NCI-H1694 (cell line): ENCODE measurements at places on chromosomes 11 and 22.

DNA sequence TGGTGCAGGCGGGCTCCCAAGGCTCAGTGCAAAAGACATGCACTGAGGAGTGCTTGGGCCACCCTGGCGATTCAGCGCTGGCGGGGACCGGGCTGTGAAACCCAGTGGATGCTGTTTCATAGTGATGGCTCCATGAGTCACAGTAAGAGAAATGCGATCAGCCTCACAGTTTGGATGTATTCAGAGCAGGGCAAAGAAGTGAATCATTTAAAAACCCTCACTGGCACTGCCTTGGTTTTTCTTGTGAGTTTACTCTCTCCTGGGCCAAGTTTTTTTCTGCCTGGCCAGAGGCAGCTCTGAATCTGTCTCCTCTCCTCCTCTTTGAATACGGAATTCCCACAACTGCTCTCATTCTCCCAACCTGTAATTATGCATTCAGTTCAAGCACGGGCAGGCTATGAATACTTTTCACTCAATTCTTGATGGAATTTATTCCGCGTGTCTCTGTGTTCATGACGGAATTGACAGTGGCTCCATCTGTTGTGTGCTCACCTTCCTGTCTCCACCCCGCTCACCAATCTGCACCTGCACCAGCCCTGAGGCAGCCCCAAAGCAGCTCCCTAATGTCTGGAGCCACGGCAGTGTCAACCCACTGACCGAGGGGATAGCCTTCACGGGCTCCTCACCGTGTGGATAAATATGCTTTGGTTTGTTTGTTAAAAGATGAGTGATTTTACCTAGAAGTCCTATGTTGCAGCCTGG, 14.9 kb downstream of the ADAMTS8 start:
- DNase-seq: no peak

DNA sequence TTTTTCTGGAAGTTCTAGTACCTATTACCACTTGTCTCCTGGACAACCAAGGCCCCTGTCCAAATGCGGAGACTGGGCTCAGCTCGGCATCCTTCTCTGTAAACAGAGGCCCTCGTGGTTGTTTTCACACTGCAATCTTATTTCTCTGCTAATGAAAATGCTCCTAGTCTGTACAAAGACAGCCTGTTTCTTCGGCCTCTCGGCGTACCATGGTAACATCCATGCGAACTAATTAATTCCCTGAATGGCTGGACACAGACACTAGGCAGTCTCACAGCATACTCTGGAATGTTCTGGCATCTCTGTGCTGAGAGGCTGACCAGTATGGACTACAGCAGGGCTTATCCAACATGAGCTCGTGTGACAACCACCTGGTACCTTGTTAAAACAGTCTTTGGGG, 5.7 kb downstream of the POLR3H start:
- DNase-seq: no peak

- no peak for DNase-seq
Observed at GRCh38 chr22:40890881-40891280, 29.0 kb upstream of the DNAJB7 start.

GRCh38 chr11:128745311-128746136, 51.7 kb downstream of the FLI1 start:
- DNase-seq: no peak

DNA sequence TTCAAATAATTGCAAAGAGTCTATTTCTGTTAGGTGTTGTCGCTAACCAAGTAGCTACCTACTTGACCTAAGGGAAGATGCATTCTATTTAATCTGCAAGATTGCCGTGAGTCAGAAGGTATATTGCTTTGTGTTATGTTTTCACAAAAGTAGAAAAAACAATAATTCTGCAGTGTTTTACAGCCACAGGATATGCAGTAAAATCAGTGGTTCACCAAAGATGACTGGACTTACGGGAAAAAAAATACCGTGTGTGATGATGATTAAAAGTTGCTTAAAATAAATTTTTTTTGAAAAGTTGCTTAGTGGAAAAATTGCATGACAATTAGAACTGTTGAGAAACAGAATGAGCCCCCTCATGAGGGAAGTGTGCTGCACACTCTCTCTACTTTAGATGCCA, 209.1 kb downstream of the DDX10 start:
- DNase-seq: no peak

DNA sequence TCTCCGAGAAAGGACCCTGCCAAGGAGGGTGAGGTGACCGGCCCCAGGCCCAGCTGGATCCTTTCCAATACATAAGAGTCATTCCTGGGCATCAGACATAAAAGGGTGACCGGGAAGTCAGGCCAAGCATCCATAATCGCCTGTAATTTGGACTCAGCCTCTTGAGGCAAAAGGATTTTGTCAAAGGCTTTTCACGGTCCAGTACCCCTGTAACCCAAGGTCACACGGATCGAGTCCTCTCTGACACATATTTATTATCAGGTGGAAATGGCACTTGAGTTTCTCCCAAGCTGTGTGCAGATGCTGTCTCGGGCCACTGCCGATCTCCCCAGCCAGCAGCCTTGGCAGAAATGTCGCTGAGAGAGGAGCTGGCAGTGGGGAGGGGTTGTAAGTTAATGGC, 556.5 kb downstream of the MN1 start:
- no peak for DNase-seq

DNA sequence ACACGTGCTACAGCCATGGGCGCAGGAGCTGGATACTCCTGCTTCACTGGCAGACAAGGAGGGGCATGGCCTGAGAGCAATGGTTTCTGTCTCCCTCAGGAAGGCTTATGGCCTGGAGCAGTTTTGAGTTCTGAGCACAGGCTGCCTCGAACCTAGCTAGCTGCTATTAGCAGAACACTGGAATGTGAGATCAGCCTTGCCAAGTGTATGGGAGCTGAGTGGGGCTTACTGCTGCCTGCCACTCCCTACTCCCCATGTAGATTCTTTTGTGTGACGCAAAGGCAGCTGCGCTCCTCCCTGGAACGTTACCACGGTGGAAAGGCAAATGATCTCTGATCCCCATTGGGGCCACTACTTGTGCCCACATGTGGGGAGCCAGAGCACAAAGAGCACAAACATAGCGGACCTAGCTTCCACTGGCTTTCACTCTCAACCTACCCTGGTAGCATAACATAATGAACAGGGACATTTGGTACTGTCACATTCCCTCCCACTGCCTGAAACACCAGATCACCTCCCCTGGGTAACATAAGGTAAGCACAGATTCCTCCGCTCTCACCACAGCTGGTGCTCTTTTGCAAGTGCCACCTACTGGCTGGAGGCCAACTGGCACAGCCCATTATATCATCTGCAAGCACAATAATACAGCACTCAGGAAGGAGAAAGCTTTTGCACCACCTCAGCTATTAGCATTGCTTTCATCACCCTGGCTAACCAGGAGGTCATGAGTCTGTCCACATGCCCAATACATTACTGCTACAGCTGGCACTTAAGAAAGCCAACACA, 84.6 kb upstream of the GUCY1A2 start:
- DNase-seq: peak; percentile 10

DNA sequence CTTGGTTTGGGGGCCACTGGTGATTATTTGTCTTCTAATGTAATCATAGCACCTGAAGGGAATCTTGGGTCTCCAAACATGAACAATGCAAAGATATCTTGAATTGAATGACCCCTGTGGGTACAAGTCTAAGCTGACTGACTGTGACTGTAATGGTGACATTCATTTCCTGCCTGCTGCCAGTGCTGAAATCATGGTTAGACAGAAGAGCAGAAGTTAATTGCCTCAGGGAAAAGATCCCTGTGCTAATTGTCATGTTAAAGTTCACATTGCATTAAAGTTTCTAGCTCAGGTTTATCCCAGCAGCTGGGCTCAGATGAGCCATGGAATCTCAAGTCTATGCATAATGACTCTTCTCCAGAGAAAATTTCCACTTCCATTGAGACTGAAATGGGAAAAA, 772.0 kb downstream of the ETS1 start:
- no peak for DNase-seq

- no peak for DNase-seq
Observed at GRCh38 chr11:3160252-3161031, 4.7 kb downstream of the OSBPL5 start.

DNA sequence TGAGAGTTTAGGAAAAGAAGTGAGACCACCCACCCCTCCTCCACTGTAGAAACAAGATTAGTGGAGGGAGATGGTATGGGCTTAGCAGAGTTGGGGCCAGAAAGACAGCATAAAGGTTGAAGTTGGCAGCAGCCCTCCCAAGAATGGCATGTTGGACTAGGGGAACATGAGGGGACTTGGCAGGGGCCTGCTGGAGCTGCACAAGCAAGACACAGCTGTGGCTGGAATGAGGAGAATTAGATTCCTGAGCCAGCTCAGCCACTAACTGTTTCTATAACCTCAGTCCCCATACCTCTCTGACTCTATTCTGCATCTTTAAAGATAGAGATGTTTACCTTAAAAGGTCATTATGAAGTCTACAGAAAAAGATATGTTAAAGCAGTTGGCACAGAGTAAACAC, 13.2 kb downstream of the MAP6 start:
- no peak for DNase-seq

DNA sequence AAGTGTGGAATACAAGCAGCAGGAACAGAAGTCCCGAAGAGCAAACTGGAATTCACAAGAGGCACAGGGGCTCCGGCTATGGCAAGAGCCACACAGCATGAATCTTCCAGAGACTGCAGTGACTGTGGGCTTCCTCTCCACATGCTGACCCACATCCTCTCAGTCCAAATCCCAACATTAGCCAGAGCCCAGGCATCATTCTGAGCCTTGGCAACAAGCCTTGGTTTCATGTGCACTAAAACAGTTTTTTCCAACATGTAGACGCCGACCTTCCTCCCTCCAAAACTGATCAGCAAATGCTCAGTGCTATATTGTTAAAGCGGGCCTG, 91.7 kb upstream of the CSNK2A3 start:
- DNase-seq: no peak

DNA sequence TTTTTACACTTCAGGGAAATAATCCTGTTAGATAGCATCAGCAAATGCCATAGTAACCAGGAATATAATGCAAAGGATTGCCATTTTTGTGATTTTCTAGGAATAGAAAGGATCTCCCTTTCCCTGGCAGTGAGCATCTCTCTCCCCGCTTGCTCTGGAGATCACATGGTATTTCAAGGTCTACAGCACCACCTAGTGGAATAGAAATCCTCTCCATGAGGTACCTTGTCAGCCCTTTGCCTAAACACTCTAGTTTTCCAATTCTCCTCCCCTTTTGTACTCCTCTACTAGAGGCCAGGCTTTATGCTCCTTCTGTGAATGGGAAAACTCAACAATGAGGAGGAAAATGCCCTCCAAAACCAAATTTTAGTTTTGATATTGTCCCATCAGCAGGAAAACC, 78.4 kb downstream of the XRRA1 start:
- peak; percentile 32 for DNase-seq

- peak; percentile 43 for DNase-seq
Observed at GRCh38 chr22:41576877-41577276, 12.8 kb downstream of the PMM1 start.

DNA sequence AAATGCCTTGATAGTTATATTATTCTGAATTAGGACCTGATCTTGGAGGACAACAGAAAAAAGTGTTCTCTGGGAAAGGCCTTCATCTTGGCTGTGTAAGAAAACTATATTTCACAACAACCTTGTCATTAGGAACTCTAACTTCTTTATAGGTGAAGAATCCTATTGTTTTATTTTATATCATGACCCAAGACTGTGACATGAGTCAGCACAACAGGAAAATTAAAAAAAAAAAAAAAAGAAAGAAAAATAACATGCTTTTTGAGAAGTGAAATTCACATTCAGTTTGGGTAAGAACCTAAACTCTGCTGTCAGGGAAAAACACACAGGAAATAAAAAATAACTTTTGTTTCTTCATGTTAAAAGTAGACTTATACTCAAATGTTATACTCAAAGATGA, 11.7 kb upstream of the FOLR2 start:
- no peak for DNase-seq

DNA sequence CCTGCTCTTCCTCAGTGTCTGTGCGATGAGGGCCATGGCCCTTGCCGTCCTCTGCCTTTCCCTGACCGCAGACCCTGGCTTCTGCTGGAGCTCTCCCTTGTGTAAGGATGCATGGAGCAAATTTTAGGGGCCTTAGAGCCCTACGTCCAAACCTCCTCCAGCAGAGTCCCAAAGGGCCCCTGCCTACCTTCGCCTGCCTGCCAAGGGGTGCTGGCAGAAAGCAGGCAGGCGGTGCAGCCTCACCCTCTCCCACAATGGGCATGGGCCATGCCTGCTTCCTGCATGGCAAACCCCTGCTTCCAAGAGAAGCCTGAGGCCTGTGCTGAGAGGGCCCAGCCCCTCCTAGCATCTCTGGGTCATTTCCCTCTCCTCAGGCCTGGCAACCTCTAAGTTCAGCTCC, 71.3 kb upstream of the FGF3 start:
- DNase-seq: no peak

DNA sequence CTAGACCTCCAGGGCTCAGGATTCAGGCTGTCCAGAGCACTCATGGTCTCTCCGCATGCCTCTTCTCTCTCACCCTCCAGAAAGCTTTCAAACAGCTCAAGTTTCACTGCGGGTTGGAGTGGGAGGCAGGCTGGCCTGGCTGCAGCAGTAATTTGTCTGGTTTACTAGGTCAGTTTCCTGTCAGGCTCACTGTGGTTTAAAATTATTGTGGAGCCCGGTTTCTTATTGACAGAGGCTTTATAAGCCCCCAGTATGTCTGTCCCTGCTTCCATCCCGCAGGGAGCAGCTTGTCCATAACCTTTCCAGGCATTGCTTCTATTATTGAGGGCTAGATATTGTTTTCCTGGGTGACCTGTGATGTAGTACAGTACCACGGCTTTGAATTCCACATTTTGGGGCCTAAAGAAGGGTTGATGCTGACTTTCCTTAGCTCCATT, 235.3 kb upstream of the SORL1-AS1 start:
- no peak for DNase-seq

GRCh38 chr22:36036167-36036624, 7.6 kb upstream of the RBFOX2 start:
- DNase-seq: no peak

DNA sequence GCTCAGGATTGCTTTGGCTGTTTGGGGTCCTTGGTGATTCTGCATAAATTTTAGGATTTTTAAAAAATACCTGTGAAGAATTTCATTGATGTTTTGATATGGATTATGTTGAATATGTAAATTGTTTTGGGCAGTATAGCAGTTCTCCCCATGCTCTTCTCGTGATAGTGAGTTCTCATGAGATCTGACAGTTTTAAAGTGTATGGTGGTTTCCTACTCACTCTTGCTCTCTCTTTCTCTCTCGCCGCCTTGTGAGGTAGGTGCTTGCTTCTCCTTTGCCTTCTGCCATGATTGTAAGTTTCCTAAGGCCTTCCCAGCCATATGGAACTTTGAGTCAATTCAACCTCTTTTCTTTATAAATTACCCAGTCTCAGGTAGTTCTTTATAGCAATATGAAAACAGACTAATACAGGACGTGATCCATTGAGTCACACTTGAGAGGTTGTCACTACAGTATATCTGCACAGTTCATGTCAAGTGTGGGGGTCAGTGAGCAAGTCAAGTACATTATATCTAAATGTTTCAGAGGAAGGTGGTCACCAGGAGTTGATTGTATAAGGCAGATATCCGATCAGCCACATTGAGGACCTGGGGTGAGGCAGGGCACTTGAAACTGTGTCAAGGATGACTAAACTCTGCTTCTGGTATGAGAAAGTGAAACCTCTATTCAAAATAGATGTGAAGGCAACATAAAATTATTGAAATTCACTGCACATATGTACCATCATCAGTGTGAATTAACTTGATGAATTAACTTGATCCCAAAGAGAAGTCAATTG, 70.7 kb upstream of the CCDC179 start:
- no peak for DNase-seq

- no peak for DNase-seq
Observed at GRCh38 chr11:38356255-38356654, 1758.2 kb upstream of the RAG2 start.
